ENCODE measurements at places on chromosomes 13 and 19.

GRCh38 chr13:19663416-19663979, 30.0 kb downstream of the MPHOSPH8 start:
- H3K27me3 ChIP-seq = no peaks in the 10 kb centered on the region
- H3K4me3 ChIP-seq = no peak overlapping the region
- peaks cover 84% of the 10 kb centered on the region for H3K36me3 ChIP-seq

GRCh38 chr19:29753190-29753933, 38.3 kb upstream of the C19orf12 start:
- DNase-seq = no peak
- H3K4me1 ChIP-seq = no peaks in the 10 kb centered on the region
- no peak overlapping the region for H3K27ac ChIP-seq
- no peaks in the 10 kb centered on the region for H3K36me3 ChIP-seq

DNA sequence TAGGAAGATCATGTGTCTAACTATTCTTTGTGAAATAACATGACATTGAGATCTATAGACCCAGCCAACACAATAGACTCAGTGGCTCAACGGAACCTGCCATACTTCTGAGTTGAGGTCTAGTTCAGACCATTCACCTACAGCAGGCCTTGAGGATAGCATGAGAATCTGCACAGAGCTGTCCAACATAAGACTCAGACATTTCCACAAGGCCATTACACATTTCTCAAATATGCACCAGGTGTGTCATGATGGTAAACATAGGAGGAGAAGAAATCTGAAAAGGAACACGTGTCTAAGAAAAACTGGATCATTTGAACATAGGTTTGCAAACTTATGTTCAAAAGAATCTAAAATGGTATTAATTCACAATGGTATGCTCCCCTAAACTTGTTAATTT, 421.4 kb downstream of the SLITRK6 start:
- no peak overlapping the region for H3K27ac ChIP-seq
- H3K27me3 ChIP-seq = no peaks in the 10 kb centered on the region
- DNase-seq = no peak
- no peak overlapping the region for H3K4me3 ChIP-seq
- no peaks in the 10 kb centered on the region for H3K4me1 ChIP-seq

GRCh38 chr19:1116726-1117581, 13.2 kb downstream of the GPX4 start:
- no peak overlapping the region for H3K27ac ChIP-seq
- no peak overlapping the region for H3K4me3 ChIP-seq
- no peaks in the 10 kb centered on the region for H3K4me1 ChIP-seq
- no peak for DNase-seq
- peaks cover 85% of the 10 kb centered on the region for H3K36me3 ChIP-seq

DNA sequence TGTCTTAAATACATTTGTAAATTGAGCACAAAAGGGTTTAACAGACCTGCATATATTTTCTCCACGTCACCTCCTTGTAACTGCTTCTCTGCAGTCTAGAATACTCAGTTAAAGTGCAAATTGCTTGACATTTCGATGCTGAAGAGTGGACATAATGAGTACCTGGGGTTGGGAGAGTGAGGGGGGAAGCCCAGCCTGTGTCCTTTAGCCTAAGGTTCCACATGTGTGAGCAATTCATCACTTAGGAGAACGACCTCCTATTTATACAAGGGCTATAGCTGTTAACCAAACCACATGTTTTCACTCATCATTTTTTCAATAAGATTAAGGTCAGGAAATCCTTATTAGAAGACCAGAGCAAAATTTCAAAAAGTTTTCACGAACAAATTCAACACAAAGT, 29.5 kb downstream of the PCDH9 start:
- H3K36me3 ChIP-seq = no peaks in the 10 kb centered on the region
- H3K27ac ChIP-seq = no peak overlapping the region
- H3K4me1 ChIP-seq = peaks cover 7% of the 10 kb centered on the region
- DNase-seq = no peak
- H3K4me3 ChIP-seq = no peak overlapping the region

- peaks cover 22% of the 10 kb centered on the region for H3K4me1 ChIP-seq
- H3K27ac ChIP-seq = no peak overlapping the region
- H3K27me3 ChIP-seq = no peaks in the 10 kb centered on the region
Observed at GRCh38 chr13:77696006-77696878, 1.2 kb upstream of the SLAIN1 start.

DNA sequence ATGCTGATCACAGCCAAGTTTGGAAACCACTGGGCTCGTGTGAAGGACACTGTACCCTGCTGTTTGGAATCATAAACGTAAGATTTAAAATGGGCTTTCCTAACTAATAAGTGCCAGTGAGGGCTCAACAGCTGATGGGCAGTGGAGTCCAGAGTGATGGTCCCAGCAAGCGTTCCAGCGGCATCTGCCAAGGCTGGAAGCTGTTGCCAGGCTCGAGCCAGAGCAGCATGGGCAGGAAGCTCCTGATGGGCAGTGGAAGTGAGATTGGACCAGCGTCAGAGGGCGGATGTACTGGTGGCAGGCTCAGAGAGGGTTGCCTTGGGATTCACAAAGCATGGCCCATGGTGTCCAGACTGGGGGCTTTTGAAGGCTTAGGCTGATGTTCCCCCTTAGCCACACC, 30.2 kb downstream of the COL4A2 start:
- H3K4me1 ChIP-seq = peaks cover 88% of the 10 kb centered on the region
- H3K36me3 ChIP-seq = no peaks in the 10 kb centered on the region
- peak; percentile 59 for DNase-seq
- peak overlapping the region; percentile 91 for H3K27ac ChIP-seq
- no peak overlapping the region for H3K4me3 ChIP-seq
- H3K27me3 ChIP-seq = no peaks in the 10 kb centered on the region

DNA sequence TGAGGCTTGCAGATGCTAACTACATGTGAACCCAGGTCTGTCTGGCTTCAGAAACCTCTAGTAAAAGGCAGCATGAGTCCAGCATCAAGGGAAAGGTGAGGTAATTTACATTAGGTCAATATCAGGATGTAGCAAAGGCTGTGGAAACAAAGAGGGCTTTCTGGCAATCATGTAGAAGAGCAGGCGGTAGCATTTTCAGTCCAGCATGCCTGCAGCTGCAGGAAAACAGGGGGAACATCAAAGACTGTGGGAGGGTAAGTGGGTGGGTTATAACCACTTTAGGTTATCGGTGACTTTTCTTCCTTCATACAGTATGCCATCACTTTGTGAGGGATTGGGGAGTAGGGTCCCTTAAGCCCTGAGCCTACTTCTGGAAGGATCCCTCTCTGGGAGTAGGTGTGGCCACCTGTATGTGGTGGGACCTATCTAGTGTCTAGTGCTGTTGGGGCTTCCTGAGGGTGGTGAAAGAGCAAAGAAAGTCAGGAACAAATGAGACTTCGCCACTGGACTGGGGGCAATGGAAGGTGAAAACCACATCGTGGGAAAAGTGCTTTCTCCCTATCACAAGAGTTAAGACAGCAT, 10.8 kb downstream of the SUGP2 start:
- H3K27me3 ChIP-seq = no peaks in the 10 kb centered on the region
- no peaks in the 10 kb centered on the region for H3K4me1 ChIP-seq
- no peak overlapping the region for H3K27ac ChIP-seq

GRCh38 chr13:75021151-75021550, 460.8 kb downstream of the TBC1D4 start:
- no peaks in the 10 kb centered on the region for H3K36me3 ChIP-seq
- H3K4me3 ChIP-seq = no peak overlapping the region
- H3K4me1 ChIP-seq = no peaks in the 10 kb centered on the region
- no peak overlapping the region for H3K27ac ChIP-seq
- no peaks in the 10 kb centered on the region for H3K27me3 ChIP-seq

GRCh38 chr13:110442930-110443621, 118.4 kb downstream of the RAB20 start:
- H3K4me3 ChIP-seq = no peak overlapping the region
- H3K36me3 ChIP-seq = peaks cover 73% of the 10 kb centered on the region
- H3K4me1 ChIP-seq = peaks cover 5% of the 10 kb centered on the region
- H3K27ac ChIP-seq = peak overlapping the region; percentile 52
- H3K27me3 ChIP-seq = no peaks in the 10 kb centered on the region

DNA sequence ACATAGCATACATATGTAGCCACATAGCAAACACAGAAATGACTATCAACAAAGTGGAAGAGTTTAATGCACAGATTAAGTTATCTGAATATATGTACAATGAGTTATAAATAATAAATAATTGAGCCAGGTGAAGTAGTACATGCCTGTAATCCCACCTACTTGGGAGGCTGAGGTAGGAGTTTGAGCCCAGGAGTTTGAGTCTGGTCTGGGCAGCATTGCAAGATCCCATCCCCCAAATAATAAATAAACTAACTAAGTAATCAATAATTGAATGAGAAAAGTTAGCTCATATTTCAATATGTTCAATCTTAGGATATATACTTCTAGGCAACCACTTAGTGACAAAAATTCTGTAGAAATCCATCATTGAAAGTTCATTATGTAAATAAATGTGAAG, 1.7 kb downstream of the CARD8 start:
- no peaks in the 10 kb centered on the region for H3K36me3 ChIP-seq
- H3K27ac ChIP-seq = peak overlapping the region; percentile 16
- H3K27me3 ChIP-seq = no peaks in the 10 kb centered on the region
- H3K4me1 ChIP-seq = no peaks in the 10 kb centered on the region

- peaks cover 22% of the 10 kb centered on the region for H3K36me3 ChIP-seq
- DNase-seq = no peak
- no peaks in the 10 kb centered on the region for H3K27me3 ChIP-seq
- no peaks in the 10 kb centered on the region for H3K4me1 ChIP-seq
- H3K27ac ChIP-seq = no peak overlapping the region
Observed at GRCh38 chr13:20779405-20779804, 5.6 kb upstream of the EEF1AKMT1 start.

DNA sequence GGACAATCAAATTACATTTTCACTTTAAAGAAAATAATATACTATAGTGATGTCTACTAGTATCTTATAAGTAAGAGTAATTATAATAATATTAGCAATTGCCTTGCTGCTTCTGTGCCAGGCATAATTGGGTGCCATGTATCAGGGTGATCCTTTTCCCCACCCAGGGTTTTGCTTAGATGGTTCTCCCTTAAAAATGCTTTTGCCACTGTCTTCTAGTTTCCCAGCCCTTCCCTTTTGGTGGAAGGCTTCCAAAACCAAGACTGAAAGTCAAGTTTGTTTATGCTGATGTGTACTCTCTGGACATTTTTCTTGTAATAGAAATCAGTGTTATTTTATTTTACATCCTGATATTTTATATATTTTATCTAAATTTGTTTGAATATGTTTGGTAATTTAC, 77.8 kb downstream of the ITGBL1 start:
- DNase-seq = no peak
- no peaks in the 10 kb centered on the region for H3K36me3 ChIP-seq
- no peaks in the 10 kb centered on the region for H3K4me1 ChIP-seq
- no peak overlapping the region for H3K27ac ChIP-seq
- no peaks in the 10 kb centered on the region for H3K27me3 ChIP-seq

DNA sequence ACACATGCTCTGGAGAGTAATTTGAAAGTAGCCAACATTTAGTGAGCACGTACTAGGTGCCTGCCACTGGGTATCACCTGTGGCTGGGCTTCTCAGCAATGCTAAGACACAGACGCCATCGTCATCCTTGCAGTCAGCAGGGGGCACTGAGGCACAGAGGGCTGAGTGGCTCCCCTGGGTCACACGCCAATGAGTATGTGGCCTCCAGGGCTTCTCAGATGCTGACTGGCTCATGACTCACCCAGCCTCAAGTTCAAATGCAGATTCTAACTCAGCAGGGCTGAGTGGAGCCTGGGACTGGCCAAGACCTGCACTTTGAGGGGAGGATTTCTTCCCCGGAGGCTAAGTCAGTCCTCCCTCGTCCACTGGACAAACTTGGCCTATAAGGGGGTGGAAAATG, 115.1 kb upstream of the CACNA1A start:
- H3K27me3 ChIP-seq = no peaks in the 10 kb centered on the region
- no peaks in the 10 kb centered on the region for H3K36me3 ChIP-seq
- no peak overlapping the region for H3K27ac ChIP-seq
- H3K4me1 ChIP-seq = no peaks in the 10 kb centered on the region

GRCh38 chr19:54312436-54313377, at the start of gene LILRA5:
Gene LILRA5, minus strand, starts transcription at chr19:54313166. Its CDS starts 147 bp downstream, at chr19:54313019.
- no peaks in the 10 kb centered on the region for H3K36me3 ChIP-seq
- H3K27me3 ChIP-seq = no peaks in the 10 kb centered on the region
- H3K4me3 ChIP-seq = no peak within 1 kb of the TSS
- no peak within 1 kb of the TSS for H3K27ac ChIP-seq
- no peak for DNase-seq
- H3K4me1 ChIP-seq = no peaks in the 10 kb centered on the region

GRCh38 chr13:102122147-102122546, 279.7 kb downstream of the FGF14 start:
- H3K36me3 ChIP-seq = no peaks in the 10 kb centered on the region
- H3K27me3 ChIP-seq = no peaks in the 10 kb centered on the region
- no peaks in the 10 kb centered on the region for H3K4me1 ChIP-seq
- no peak for DNase-seq
- no peak overlapping the region for H3K4me3 ChIP-seq

- no peaks in the 10 kb centered on the region for H3K27me3 ChIP-seq
- peaks cover 45% of the 10 kb centered on the region for H3K4me1 ChIP-seq
- peak within 1 kb of the TSS; percentile 76 for H3K4me3 ChIP-seq
- peaks cover 18% of the 10 kb centered on the region for H3K36me3 ChIP-seq
- no peak for DNase-seq
Observed at GRCh38 chr19:6424195-6424938, at the start of gene KHSRP. Gene KHSRP, minus strand, starts transcription at chr19:6424811. Its CDS starts 110 bp downstream, at chr19:6424701.

GRCh38 chr13:43033038-43033437, 9.7 kb downstream of the DNAJC15 start:
- H3K4me1 ChIP-seq = peaks cover 48% of the 10 kb centered on the region
- no peaks in the 10 kb centered on the region for H3K27me3 ChIP-seq
- H3K4me3 ChIP-seq = no peak overlapping the region
- no peak for DNase-seq
- no peak overlapping the region for H3K27ac ChIP-seq

- no peak for DNase-seq
- no peak overlapping the region for H3K4me3 ChIP-seq
- H3K4me1 ChIP-seq = no peaks in the 10 kb centered on the region
- H3K27me3 ChIP-seq = no peaks in the 10 kb centered on the region
- no peak overlapping the region for H3K27ac ChIP-seq
- no peaks in the 10 kb centered on the region for H3K36me3 ChIP-seq
Observed at GRCh38 chr13:75621147-75621546, 15.0 kb upstream of the LMO7 start.

DNA sequence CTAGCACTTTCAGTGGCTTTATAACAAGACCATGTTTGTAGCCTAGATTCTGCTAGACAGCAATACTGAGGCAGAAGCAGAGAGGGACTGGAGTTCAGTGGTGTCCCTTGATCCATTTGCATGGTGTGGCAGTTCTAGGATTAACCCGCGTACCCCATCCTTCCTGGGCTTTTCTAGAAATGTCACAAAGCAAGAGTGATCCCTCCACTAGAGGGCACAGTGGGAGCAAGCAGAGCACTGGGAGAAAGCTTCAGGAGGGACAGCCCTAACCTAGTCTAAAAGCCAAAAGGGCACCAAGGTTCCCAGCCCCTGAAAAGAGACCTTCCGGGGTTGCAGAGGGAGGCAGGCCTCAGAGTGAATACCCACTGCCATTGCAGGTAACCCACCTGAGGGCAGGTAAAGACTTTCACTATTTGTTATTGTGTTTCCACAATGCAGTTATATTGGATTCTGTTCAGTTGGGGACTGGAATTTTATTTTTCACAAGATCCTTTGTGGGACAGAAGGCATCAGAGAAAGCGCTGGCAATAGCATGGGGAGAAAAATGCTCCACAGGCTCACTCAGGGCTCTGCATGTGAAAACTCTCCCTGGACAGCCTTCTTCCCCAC, 170.6 kb downstream of the FLT1 start:
- peak overlapping the region; percentile 35 for H3K27ac ChIP-seq
- H3K27me3 ChIP-seq = no peaks in the 10 kb centered on the region
- DNase-seq = peak; percentile 69
- H3K4me1 ChIP-seq = no peaks in the 10 kb centered on the region
- H3K4me3 ChIP-seq = no peak overlapping the region

All from right atrium auricular region (tissue), 2 donors.